ENCODE measurements at places on chromosomes 16 and 17.

DNA sequence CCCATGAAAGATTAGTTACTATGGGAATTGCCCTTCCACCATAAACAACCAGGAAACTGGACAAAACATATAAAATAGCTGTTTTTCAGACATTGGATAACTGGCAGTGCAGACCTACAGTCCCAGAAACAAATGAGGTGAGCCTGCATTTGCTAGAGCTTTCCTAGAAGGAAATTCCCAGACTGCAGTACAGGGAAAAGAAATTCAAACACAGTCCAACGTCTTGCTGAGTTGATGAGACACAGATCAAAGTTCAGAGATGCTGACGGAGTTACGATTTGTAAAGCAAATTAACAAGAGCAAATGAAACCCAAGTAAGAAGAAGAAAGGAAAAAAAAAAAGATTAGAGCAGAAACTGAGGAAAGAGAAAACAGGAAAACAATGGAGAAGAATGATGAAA is 41.3 kb upstream of the MNT start:
- no peak for DNase-seq

GRCh38 chr16:52618753-52619497 is 72.0 kb upstream of the TOX3 start:
- DNase-seq, result no peak

GRCh38 chr17:56737421-56738161 is 96.1 kb downstream of the C17orf67 start:
- no peak for DNase-seq

DNA sequence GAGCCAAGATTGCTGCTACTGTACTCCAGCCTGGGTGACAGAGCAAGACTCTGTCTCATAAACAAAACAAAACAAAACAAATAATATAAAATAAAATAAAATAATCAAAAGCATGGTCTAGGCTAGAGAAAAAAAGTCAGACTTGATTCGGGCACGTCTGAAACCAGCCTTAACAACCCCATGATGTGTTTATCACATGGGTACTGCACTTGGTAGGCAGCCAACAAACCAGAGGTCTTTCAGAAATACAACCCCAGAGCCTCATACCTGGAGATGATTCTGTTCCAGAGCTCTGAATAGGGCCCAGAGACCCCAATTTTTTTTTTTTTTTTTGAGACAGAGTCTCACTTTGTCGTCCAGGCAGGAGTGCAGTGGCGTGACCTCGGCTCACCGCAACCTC is 9.6 kb upstream of the HAPSTR1 start:
- no peak for DNase-seq

DNA sequence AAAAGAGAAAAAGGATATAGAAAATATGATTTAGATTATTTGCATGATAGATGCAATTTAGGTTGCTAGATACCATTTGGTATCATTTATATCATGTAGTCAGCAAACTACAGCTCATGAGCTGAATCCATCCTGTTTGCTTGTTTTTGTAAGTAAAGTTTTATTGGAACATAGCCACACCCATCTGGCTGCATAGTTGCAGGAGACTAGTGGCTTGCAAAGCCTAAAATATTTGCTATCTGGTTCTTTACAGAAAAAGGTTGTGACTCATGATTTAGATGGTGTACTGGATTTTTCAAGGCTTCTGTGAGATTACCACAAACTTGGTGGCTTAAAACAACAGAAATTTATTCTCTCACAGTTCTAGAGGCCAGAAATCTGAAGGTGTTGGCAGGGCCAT is 49.9 kb downstream of the MAP2K4 start:
- DNase-seq, result no peak

DNA sequence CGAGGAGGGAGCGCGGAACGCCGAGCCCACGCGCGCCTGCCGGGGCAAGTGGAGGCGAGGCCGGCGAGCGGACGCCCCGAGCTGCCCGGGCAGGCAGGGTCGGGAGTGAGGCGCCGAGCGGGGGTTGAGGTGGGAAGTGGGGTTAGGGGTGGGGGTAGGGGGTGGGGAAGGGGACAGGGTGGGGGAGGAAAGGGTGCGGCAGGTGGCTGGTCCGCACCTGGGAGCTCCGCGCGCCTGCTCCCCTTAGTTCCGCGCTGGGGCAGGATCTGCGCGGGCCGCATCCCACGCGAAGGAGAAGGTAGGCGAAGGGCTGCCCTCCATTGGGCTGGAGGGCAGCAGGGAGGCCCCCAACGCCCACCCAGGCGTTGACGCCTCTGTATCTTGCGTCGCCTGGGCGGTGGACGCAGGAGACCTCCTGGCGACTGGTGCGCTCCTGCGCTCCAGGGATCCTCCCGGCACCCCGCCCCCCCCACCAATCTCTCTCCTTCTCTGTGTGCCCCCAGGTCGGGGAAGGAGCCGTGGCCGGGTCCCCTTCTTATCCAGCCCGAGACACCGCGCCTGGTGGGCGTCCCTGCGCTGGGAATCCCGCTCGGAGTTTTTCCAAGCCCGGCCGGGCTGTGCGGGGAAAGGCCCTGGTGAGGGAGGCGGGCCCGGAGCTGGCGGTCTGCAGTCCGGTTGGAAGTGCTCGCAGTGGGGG is 51.3 kb upstream of the AMZ2 start:
- no peak for DNase-seq

DNA sequence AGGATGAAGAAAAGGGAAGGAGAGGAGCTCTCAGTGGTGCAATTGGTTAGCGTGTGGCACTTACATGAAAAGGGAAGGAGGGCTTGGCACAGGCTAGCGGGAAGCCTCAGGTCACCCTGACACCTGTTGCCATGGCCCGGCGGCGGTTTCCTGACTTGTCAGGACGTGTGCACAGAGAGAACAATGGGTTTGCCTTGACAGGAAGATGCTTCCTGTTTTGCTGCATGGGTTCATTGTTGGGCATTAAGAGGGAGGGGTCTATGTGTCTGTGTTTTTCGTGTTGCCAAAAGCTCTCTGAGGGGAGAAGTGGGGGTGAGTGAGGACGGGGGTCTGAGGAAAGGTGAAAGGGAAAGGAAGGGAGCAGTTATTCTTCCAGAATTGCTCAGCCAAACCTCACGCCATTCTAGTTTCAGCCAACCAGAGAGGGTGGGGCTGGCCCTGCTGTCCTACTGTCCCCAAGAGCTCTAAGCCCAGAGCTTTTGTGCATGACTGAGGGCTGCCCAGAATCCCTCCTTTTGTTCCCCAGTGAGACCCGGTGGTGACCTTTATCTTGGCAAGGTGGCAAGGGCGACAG is 17.1 kb upstream of the CCR7 start:
- DNase-seq, result peak; percentile 7
